Stimulated activated CD8-positive, alpha-beta memory T cell treated with anti-CD3 and anti-CD28 coated beads, Interleukin-12 subunit alpha, Interleukin-12 subunit beta, amount 100 ng/mL, for 4 hours (primary cell): ENCODE measurements at places on chromosomes 5 and 9.

DNA sequence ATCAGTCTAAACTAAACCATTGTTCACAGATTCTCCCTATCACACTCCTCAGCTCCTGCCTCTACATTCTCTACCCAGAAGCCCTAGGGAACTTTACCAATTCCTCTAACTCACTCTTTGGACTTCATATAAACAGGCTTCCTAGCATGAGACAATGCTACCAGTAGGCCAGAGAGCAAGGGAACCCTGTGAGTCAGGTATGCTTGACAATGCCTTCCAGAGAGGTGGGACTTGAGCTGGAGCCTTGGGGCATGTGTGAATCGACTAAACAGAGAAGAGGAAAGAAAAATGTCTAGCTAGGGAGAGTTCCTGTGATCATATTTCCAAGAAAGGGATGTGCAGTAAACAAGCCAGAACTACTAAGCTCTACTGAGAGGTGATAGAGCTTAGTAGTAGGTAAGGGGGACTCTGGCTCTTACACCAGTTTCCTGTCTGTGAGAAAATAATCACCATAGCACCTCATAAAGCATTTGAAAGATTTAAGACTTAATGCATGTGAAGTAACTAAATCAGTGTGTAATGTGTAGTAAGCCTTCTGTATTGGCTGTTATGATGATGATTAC is 6.4 kb upstream of the RFK start:
- no peak for DNase-seq

DNA sequence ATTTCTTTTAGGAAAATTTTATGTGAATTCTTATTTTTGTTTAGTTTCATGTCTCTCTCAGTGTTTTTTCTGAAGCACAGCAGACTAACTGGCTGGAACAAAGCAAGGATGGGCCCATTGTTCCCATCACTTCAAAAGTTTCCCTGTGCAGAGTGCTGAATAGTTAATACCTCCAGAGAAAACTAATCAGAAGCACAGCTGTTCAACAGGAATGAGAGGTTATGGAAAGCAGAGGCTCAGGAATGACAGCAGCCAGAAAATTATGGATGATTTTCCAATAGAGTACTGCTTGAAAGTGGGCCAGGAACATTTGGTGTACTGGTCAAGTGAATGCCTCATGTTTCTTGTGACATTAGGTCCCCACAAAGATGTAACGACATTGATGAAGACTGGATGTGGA is 173.0 kb upstream of the TARS1 start:
- no peak for DNase-seq

GRCh38 chr5:54769072-54769471 is 216.3 kb downstream of the ESM1 start:
- no peak for DNase-seq

- DNase-seq: peak; percentile 71
These were observed 45.4 kb downstream of the ANXA2R start for GRCh38 chr5:42994555-42995359.

DNA sequence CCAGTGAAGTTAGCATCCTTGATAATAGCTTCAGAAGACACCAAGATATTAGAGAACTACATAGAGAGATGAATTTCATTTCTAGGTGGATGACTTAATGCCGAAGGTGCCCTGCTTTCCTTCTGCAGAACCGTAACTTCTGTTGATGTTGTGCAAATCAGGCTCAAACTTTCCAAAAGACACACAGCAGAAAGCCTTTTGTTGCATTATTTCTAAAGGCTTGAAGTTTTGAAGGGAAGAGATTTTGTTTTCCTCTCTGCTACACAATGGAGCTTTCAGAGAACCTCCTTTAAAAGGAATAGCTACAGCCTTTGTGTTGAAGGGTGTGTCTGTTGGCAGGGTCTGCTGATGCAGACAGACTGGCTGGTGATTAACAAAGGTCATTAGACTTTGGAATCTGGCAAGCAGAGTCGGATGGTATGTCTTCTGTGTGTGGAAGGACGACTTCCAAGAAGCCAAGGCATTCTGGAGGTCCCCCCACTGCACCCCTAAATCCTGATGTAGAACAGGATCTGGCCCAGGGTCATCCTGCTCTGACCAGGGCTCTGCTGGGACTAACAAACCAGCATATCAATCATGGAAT is 57.8 kb downstream of the ZNF462 start:
- no peak for DNase-seq

DNA sequence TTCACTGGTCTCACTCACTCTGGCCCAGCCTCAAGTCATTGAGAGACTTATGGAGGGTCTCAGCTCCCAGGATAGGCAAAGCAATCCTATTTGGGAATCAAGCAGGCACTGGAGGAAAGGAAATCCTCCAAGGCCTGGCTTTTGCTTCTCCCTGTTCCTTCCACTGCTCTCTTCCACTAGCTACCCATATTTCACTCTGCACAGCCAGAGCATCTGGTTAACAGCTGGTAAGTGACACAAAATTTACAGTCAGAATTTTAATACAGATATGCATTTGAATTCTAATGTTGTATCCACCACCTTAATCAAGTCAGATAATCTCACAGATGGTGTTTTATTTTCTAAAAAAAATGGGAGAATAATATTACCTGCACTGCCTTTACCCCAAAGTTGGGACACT is 868 bp upstream of the C1QTNF2 start:
- DNase-seq: no peak

GRCh38 chr5:125452991-125453390 is 706.6 kb upstream of the ZNF608 start:
- no peak for DNase-seq

DNA sequence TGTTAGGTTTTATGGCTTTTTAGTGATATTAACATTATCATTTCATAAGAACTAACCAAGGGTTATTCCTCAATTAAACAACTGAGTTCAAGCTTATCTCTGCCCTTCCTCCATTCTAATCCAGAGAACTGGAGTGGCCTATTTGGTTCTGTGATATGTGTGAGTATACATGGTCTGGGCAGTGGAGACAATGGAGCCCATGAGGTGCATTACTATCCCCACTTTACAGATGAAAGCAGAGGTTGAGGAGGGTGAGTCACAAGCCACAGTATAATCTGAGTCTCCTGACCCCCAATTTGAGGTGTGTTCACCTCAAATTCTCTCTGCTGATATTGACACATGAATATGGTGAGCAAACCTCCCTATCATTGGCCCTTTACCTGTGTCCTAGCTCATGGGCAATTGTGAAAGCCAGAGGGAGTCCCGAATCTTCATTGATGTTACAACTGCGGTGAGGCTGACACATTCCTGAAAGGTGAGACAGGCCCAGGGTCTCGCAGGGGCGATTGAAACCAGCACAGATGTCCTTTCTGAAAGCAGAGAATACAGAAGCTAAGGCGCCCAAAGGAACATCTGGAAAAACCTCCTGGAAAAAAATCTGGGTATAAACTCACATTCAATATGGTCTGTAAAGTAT is 217.2 kb downstream of the TARS1 start:
- DNase-seq: no peak

GRCh38 chr9:123607479-123607878 is 251.5 kb downstream of the CRB2 start:
- no peak for DNase-seq

DNA sequence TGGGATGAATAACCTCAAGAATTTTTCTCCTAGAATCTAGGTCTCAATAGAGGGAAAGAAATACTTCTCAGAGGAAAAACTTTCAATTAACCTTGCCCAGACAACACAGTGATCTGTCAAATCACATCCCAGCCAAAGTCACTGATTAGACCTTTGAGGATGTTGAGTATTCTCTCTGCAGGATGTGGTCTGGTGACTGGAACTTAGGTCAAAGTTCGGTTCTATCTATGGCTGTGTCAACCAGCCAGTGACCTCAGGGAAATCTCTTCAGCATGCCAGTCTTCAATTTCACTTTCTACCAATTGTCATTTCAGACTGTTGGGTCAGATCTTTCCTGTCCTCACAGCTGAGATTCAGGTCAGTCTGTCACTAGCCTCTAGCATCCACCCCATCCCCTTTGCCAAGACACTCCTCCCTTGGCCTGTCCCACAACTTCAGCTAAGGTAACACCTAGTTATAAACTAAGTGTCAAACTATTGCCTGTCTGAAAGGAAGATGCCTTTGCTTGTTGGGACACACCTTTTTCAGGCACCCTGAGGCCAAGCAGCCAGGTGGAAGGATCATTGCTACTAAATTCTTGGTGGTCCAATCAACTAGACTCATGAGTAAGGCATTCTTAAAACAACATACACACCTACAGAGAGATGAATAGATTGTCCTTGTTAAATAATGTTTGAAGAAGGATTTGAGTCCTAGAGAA is 156.3 kb upstream of the FST start:
- no peak for DNase-seq

GRCh38 chr5:150644058-150644457 is 3.6 kb downstream of the SYNPO start:
- no peak for DNase-seq

DNA sequence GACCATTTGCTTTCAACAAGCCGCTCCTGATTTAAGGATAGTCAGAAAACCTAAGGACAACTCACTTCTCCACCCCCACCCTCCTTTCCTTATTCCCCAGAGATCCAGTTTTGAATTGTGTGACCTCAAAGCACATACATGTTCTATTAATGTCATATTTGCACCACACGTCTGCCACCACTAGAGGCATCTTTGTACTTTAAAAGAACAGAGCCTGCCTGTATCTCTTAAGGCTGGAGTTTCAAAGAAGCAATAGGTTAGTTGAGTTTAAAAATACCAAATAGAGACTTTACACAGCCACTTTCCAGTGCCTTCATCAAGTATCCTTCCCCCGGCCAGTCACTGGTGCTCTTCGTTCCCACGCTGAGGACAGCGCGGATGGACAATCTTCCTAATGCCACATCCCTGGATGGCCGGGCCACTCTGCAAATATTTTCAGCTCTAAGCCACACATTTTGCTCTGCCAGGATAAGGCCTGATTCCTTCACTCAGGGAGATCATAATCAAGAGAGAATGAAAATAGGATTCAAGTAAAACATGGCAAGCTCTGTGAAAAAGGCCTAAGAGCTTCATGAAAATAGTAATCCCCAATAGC is 146.3 kb downstream of the SNCAIP start:
- DNase-seq: no peak

DNA sequence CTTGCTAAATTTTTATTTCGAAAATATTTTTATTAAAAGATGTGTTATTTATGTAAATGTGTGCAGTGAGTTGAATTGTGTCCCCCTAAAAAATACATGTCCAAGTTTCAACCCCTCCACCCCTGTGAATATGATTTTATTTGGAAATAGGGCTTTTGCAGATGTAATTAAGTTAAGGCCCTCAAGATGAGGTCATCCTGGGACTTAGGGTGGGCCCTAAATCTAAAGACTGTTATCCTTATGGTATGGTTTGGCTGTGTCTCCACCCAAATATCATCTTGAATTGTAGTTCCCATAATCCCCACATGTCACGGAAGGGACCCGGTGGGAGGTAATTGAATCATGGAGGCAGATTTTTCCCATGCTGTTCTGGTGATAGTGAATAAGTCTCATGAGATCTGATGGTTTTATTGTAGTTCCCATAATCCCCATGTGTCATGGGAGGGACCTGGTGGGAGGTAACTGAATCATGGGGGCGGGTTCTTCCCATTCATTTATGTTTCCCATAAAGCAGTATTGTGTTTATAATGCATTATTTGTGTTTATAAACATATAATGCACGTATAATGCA is 1.5 kb upstream of the TMED7 start:
- DNase-seq: no peak

DNA sequence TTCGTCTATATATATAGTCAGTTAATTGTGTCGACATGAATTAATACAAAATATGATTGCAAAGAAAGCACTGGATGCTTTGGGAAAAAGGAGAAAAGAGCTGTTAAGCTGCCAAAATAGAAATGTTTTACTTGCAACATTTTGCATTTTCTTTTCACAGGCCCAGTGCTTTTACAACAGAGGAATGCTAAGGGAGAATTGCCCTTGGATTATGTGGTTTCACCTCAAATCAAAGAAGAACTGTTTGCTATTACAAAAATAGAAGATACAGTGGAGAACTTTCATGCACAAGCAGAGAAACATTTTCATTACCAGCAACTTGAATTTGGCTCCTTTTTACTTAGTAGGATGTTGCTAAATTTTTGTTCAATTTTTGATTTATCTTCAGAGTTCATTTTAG is 76.2 kb downstream of the SLF1 start:
- DNase-seq: no peak

- no peak for DNase-seq
These were observed 23.4 kb downstream of the PAM start for GRCh38 chr5:102778478-102778877.

- no peak for DNase-seq
These were observed 128.2 kb upstream of the SEMA6A start for GRCh38 chr5:116702776-116703175.

GRCh38 chr5:170300361-170301013 is 2.9 kb upstream of the LCP2 start:
- DNase-seq: no peak

GRCh38 chr9:18857334-18857733 is 175.7 kb downstream of the SAXO1 start:
- no peak for DNase-seq

GRCh38 chr9:133055788-133056420 is 5.9 kb upstream of the CEL start:
- no peak for DNase-seq

- no peak for DNase-seq
These were observed 580.6 kb downstream of the PTPRD start for GRCh38 chr9:10032166-10032565.

DNA sequence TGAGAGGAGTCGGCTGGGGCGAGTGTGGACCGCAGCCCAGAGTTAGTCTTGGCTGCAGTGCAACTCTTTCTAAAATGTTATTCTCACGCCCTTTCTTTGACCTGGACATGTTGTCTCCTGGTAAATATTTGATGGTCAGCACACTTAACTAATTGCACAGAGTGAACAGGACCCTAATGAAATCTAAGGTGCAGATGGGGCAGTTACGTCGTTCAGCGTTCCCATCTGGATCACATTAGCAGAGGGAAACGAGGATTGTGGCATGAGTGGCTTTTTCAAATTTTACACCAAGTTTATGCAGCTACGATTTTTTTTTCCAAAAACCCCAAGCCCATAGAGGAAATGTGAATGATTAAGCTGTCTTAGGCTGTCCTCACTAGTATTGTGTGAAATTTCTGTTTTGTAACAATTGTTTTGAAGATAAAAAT is 483 bp downstream of the C9orf85 start:
- DNase-seq: no peak

- no peak for DNase-seq
These were observed 254.3 kb downstream of the ZSWIM6 start for GRCh38 chr5:61586096-61587084.

DNA sequence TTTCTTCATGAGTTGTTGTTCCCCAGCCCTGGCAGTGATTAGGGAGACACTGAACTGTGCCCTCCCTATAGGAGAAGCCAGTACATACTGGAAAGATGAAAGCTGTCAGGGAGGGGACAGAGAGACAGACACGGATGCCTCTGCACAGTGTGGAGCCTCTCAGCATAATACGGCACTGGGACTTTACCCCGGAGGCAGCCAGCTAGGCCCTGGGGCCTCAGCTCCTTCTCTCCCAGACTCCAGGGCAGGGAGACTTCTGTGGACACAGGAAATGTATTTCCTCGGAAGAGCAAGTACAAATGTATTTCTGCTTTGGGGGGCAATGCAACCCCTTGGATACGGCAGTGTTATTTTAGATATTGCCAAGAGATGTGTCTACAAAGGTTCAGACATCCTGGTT is 62.0 kb downstream of the S1PR3 start:
- no peak for DNase-seq
